Testis (tissue), 5 donors: ENCODE measurements at places on chromosomes 3 and 15.

GRCh38 chr3:15728766-15729165 is 69.0 kb downstream of the ANKRD28 start:
- no peak for DNase-seq

- DNase-seq = no peak
These were observed 166.9 kb upstream of the ROBO2 start for GRCh38 chr3:76872999-76873398.

- no peak for DNase-seq
These were observed 88.6 kb downstream of the LPP start for GRCh38 chr3:188242436-188243123.

DNA sequence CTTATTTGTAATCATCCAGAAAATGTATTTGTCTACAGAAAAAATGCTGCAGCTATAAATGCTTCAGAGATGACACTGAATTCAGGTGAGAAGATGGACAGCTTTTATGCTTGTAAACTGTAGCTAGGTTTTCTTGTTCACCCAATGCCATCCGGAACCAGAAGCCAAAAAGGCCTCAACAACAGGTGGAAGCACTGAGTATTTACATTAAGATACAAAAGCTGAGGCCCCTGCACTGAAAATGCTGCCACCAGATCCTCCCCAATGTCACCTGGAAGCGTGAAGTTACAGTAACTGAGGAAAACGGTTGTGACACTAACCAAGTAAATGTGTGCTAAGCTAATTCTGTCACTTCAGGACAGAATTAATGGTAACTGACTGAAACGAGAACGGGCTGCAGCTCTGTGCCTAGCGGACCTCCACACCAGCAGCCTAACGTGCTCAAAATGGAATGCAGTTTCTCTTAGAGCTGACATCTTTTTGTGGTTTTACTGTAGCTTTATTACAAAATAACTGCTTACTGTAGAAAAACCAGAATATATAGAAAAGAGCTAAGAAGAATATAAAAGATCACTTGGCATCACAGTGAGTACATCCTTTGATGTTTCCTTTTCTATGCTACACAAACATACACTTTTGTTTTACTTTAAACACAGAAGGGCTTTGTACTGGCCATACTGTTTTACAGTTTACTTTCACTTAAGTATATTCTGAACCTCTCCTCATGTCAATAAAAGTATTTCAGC is 7.6 kb downstream of the CHSY1 start:
- no peak for DNase-seq

GRCh38 chr3:3085782-3086181 is 24.4 kb downstream of the IL5RA start:
- no peak for DNase-seq

DNA sequence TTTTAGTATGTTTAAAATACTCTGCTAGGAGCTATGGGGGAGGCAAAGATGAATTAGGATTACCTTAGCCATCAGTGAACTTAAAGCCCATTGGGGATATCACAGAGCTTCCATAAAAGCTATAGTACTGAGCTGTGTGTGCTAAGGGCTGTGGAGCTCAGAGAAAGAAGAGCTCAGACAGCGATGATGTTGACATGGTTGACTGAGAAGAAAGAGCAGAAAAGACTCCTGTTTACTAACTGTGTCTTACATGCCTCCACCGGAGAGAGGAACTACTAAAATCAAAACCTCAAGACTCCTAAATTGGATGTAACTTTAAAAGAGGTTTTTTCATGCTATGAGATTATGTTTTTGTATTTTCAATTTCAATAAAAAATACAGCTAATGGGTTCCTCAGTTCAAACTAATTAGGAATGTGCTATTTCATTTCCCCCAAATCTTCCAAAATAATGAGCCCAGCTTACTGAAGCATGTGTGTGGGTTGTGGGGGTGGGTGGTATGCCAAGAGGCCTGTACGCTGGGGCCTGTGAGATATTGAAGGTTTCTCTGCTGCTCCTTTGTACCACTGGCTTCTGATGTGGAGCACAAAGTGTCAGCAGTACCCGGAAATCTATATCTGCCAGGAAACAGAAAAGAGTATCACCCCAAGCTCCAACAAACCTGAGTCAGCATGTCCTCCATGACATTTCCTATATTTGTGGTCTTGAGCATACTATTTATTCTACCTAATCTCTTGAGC is 22.7 kb downstream of the DGKG start:
- DNase-seq = no peak

- no peak for DNase-seq
These were observed 92.1 kb downstream of the XRN1 start for GRCh38 chr3:142355692-142356091.
